ENCODE measurements at places on chromosomes 12 and 14.
A peak's percentile ranks its signal among the peaks of the same experiment; 100 is the strongest.

- no peak for DNase-seq
These were observed 502 bp upstream of the MBIP start for GRCh38 chr14:36320897-36321381.

- no peak for DNase-seq
These were observed 60.9 kb downstream of the DICER1 start for GRCh38 chr14:95096476-95096875.

- no peak for DNase-seq
These were observed 236.9 kb downstream of the RERGL start for GRCh38 chr12:17853054-17853453.

GRCh38 chr14:90853116-90853515 lies 36.9 kb upstream of the TTC7B start:
- DNase-seq: no peak

GRCh38 chr14:35336494-35337268 lies 44.5 kb downstream of the PSMA6 start:
- DNase-seq: peak; percentile 92

DNA sequence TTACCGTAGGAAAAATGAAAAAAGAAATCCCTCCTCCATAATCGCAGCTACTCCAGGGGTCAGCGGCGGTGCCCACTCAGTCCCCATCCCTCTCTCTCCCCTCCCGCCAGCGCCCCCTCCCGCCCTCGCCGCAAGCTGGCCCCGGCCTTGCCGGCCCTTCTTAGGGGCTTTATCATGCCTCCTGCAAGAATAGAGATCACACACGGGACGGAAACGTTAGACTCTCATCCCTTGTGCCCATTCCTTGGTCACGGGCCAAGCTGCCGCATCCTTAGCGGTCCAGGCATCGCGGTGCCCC lies 692 bp upstream of the COX14 start:
- no peak for DNase-seq

GRCh38 chr14:61106271-61106958 lies 125.4 kb downstream of the SLC38A6 start:
- DNase-seq: no peak

DNA sequence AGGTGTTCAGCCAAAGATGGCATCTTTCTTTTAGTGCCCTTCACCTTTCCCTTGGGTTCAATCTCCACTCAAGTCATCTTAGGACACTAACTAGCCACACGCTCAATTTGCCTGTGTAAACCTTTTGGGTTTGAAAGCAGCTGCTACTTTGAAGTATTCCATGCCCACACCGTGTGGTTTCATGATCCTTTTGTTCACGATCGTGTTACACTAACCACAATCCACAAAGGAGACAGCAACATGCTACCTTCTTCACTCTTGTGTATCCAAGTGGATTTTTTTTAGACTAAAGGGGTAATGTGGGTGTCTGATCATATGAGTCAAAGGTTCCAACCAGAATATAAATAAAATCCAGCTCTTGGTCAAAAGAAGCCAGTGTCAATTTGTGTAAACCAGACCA lies 122.7 kb upstream of the FAR2 start:
- DNase-seq: no peak

DNA sequence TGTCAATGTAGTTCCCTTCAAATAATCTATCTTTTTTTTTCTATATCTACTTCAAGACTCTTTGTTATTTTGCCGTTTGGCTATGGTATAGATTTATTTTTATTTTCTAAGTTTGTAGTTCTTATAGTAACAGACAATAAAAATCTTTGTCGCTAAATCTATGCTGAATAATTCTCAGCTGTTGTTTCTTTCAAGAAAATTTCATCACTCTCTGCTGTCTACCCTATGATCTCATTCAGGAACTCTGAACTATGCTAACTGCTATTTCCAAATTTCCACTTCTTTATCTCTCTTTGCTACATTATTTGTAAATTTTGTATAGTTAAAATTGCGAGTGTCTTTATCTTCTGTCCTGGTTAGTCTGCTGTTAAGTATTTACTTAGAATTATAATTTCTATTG lies 353.6 kb downstream of the LRFN5 start:
- DNase-seq: no peak

- DNase-seq: no peak
These were observed 22.7 kb upstream of the EID3 start for GRCh38 chr12:104280717-104281458.

DNA sequence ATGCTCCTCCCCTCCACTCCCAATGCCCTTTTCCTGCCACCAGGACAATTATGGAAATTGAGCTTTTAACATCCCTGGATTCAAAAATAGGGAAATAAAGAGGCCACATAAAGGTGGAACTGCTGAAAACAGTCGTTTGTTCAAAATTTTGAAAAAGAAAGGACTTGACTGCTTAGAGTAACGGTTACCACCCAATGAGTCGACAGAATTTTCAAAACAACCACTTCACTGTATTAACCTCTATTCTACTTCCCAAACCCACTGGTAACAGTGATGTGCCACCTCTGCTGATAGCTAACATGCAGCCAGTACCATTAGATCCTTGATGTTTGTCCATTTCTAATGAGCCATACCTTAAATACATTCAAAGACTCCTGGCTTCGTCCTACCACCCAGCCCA lies 4.9 kb downstream of the ST8SIA1 start:
- no peak for DNase-seq

GRCh38 chr14:37081218-37081617 lies 91.2 kb downstream of the SLC25A21 start:
- DNase-seq: no peak

GRCh38 chr14:78448164-78449094 lies 278.3 kb downstream of the NRXN3 start:
- DNase-seq: no peak

GRCh38 chr14:89242652-89243279 lies 174.3 kb downstream of the FOXN3 start:
- DNase-seq: no peak

GRCh38 chr12:104903648-104904423 lies 54.3 kb downstream of the SLC41A2 start:
- no peak for DNase-seq

GRCh38 chr12:132433641-132434395 lies 56.1 kb upstream of the FBRSL1 start:
- no peak for DNase-seq

DNA sequence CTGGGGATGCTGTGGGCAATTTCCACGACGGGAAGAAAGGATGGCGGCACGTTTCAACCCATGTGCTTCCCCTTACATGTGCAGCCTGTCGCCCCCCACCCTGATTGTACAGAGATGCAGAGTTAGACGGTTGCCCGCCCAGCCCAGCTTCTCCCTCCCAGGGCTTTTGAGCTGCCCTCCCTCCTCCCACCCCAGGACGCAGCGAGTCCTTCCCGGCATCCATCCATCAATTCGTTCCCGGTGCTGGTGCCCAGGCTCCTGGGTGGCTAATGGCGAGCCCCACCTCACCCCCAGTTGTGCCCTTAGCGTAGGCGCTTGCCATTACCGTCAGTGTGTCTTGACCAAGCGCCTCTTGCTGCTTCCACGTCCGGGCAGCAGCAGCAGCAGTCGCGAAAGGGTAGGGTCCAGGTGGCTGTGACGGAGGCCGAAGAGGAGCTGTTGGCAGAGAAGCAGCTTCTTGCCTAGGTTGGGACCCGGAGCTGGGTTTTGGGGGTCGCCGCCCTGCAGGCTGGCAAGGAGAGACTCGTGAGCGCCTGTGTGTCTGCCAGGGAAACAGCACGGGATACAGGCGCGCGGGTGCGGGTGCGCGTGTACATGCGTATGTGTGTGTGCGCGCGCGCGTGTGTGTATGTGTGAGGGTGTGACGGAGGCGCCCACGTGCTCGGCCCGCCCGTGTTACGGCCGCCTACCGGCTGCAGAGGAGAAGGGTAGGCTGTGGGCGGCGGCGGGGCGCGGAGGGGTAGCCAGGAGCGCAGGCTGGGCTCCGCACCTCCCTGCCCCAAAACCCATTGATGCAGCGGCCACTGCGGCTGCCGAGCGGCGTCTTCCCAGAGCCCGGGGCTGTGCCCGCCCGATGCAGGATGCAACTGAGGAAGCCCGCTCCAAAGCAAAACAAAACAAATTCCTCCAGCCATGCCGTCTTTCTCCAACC lies at the start of gene SLC6A15:
SLC6A15 (minus strand) TSS at position 602 of the 931 bp plus-strand sequence. CDS start 20,679 bp downstream, outside the sequence.
- peak; percentile 82 for DNase-seq

DNA sequence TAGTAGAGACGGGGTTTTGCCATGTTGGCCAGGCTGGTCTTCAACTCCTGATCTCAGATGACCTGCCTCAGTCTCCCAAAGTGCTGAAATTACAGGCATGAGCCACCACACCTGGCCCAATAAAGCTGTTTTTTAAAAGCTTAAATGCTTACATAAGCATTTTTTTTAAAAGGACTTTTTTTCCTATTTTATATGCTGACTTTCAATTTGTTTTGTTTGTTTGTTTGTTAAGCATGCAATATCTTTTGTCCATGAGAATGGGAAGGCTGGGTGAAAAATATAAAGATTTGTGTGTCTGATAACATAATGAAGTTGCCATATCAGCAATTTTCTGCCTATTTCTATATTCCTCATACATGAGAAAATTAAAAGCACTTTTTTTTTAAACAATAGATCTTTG lies 17.0 kb upstream of the SLC2A13 start:
- no peak for DNase-seq

GRCh38 chr14:75283833-75284563 lies 5.4 kb downstream of the FOS start:
- DNase-seq: no peak

GRCh38 chr14:50212726-50213125 lies 18.7 kb downstream of the SOS2 start:
- DNase-seq: no peak
